ENCODE measurements at places on chromosomes 16 and 17.

GRCh38 chr17:19306160-19307111, 56.1 kb downstream of the B9D1 start:
- DNase-seq = no peak

DNA sequence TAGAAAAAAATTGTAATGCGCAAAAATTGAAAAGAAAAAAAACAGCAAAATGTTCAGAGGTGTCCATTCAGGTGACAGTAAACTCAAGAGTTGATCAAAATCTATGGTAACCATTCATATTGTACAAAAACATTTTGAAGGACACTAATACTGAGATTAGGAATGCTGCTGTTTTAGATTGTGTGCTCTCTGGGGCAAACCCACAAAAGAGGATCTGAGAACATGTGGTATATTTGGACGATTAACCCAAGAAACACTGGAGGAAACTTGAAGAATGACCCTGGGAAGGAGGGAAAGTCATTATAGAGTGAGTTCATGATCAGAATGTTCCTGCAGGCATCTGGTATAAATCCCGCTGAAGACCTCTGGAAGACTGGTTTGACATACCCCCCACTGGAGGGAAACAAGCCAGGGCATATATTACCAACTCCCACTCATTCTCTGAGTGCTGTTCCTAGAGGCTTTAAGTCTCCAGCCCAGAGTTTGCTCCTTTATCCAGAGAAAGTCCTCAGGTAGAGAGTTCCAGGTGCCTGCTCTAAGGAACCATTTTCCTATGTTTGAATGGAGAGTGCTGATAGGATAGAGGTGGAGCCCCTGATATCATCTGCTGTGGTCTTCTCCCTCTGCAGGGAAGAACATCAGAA, 1.2 kb downstream of the KRTAP4-2 start:
- DNase-seq = no peak

DNA sequence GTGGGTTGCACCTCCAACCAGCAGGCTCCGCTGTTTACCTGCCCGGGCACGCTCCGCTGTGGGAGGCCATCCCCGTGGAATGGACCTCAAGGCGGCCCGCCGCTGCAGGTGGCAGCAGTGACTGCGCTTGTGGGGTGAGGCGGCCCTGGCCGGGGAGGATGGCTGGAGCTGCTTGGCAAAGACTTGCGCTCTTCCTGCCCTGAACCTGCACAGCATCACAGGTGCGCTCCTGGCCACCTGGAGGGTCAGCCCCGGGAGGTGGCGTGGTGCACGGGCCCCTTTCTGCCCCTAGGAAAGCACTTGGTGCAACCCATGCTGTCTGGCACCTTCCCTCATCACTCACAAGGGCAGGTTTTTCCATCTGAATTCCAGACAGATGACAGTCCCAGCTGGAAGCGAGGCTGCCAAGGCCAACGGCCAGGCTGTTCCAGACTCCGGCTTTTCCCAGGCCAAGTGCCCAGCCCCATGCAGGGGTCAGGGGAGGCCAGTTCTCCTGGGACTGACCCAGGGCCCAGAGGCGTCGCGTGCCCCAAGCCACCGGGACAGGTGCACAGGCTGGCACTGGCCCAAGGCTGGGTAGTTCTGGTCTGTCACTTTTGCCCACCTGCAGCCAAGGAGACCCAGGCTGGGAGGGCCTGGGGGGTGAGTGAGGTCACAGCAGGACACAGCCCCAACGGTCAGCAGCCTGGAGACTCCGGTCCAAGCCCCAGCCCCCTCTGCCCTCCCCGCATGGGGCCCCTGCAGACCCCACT, 13.3 kb downstream of the UTS2R start:
- DNase-seq = peak; percentile 42

DNA sequence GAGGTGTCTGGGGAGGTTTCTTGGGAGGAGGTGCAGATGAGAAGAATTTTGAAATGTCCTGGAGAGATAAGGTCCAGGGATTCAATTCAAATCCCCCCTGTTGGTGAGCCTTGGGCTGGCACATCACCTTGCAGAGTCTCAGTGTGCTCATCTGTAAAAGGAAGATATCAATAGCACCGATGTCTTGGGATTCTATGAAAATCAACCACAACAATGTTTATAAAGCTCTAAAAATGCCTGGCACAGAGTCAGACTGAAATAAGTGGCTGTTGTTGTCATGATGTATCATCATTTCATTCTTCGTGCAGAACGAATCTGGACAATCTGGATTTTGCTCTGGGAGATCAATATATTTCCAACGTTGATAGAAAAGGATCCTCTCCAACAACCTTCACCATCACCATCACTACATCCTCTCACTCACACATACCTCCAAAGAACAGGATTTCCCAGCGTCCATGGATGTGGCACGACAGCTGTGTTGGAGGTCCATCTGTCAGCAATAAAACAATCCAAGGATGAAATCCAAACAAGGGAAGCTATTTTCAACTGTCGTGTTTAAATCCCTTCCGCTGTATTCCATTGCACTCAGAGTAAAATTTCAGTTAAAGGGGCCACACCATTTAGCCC, 393.7 kb upstream of the DYNLRB2 start:
- no peak for DNase-seq

DNA sequence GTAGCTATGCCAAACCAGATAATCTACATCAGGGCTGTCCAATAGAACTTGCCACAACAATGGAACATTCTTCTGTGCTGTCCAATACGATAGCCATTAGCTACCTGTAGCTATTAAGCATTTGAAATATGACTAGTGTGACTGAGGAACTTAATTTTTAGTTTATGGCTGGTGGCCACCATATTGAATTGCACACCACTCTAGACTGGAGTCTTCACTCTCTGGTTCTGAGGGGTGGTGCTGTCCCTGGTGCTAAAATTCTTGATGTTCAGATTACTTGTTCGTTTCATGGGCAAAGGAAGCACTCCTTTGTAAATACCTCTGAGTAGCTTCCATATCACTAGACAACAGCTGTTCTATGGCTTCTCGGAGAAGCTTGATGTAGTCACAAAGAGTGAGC, 296.6 kb downstream of the NPIPA8 start:
- DNase-seq = no peak

DNA sequence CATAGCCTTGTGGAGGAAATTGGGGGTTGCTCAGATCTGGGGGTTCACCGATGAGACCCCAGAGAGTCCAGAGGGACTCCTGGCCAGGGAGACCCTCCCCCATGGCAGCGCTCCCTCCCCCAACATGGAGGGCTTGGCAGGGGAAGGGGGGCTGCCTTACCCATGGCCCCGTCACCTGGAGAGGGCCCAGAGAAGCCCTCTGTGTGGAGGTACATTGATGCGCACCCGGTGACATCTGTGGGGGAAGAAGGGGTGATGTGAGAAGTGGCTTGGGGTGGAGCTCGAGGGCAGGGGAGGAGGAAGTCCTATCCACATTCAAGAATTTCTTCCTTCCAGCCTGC, 16.2 kb downstream of the ETV4 start:
- no peak for DNase-seq

DNA sequence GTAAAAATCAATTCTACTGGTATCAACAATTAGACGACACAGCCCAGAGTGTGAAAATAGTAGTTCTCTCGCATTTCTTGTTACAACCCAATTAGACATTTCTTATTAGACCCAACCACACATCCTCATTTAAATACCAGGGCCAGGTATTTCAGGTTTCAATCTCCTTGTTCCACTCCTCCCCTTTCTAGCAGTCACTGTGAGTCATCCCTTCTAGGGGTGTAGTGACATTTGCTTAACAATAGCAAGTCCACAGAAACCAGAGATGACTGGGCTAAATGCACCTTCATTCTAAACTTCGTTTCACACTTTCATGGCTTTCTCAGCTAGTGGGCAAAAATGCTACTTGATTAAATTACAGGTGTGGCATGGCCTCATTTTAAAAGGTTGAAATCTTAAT, 116.9 kb upstream of the CACNG3 start:
- no peak for DNase-seq

GRCh38 chr16:52630711-52631110, 83.8 kb upstream of the TOX3 start:
- DNase-seq = no peak

DNA sequence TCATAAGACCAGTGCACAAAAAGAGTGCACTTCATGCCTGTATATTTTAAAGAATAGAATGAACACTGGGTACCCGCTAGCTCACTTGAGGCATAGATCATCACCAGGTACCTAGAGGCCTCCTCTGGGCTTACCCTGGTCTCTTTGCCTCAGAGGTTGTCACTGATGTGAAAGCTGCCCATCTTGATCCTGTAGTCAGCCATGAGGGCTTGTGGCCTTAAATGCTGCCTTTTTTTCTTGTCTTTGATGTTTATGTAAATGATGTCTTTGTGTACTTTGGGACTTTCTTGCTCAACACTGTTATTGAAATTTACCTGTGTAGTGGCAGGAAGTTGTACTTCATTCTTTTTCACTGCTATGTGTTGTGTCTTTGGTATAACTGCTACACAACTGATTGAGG, 26.8 kb upstream of the SLC5A10 start:
- no peak for DNase-seq

- peak; percentile 79 for DNase-seq
Observed at GRCh38 chr17:15947271-15947670, 2.3 kb downstream of the ADORA2B start.

GRCh38 chr16:1989209-1990100, at the start of gene SYNGR3:
TSS of gene SYNGR3 (plus strand) at chr16:1989970. CDS start at chr16:1990103, 133 bp downstream.
- DNase-seq = no peak

DNA sequence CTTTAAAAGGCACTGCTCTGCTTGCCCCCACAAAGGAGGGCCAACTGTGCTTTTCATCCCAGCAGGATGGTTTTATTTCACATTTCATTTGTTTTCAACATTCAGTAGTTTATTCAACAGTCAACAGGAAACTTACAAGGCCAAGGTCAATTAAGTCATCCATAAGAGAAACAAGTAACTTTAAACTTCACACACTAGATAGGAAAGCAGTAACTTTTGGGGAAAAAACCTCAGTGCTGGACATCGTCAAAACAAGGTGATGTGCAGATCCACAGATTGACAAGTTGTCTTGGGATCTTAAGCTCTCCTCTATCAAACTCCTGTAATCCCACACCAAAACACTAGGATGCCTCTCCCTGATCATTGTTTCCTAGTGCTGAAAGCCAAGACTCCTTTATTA, 18.5 kb downstream of the NFE2L1 start:
- no peak for DNase-seq

DNA sequence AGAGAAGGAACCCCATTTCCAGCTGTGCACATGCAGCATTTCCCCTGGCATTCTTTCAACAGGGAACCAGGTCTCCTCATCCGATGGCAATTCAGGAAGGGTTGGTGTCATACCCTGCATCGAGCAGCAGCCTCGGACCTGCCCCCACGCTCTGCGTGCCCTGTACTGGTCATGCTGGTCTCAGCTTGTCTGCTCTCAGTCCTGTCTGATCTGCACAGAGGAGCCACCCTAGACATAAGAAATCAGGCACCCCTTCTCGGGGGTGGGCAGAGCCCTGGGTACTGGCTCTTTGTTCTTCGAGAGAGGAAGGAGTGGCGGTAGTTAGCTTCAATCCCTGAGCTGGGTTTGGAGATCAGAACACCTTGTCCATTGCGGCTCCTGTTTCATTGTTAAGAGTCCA, 162.0 kb upstream of the RPH3AL start:
- no peak for DNase-seq

GRCh38 chr17:42200706-42201457, 6.6 kb upstream of the GHDC start:
- no peak for DNase-seq

- no peak for DNase-seq
Observed at GRCh38 chr16:78667675-78668074, 568.2 kb downstream of the WWOX start.

DNA sequence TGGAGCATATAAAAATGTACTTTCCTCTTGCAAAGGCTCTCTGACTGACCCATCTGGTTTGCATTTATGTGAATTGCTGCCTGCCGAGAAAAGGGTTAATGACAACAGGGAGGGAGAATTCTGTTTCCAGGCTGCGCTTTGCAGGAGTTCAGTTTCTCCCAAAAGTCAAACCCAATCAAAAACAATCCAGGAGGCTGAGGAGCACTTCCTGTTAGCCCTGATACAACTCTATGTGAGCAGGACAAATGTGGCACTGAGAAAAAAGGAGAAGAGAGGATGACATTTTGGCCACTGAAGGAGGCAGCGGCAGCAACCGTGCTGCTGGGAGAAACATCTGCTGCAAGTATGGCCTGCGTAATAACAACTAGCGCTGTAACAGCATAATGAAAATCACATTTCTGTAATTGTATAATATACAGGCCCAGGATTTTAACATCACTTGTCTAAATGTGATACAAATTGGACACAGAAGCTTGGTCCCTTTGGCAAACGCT, 26.8 kb upstream of the ELAC2 start:
- DNase-seq = no peak

GRCh38 chr16:30927789-30928378, 4.5 kb downstream of the FBXL19 start:
- DNase-seq = peak; percentile 97

GRCh38 chr16:9176547-9177418, 85.3 kb downstream of the HAPSTR1 start:
- DNase-seq = no peak

DNA sequence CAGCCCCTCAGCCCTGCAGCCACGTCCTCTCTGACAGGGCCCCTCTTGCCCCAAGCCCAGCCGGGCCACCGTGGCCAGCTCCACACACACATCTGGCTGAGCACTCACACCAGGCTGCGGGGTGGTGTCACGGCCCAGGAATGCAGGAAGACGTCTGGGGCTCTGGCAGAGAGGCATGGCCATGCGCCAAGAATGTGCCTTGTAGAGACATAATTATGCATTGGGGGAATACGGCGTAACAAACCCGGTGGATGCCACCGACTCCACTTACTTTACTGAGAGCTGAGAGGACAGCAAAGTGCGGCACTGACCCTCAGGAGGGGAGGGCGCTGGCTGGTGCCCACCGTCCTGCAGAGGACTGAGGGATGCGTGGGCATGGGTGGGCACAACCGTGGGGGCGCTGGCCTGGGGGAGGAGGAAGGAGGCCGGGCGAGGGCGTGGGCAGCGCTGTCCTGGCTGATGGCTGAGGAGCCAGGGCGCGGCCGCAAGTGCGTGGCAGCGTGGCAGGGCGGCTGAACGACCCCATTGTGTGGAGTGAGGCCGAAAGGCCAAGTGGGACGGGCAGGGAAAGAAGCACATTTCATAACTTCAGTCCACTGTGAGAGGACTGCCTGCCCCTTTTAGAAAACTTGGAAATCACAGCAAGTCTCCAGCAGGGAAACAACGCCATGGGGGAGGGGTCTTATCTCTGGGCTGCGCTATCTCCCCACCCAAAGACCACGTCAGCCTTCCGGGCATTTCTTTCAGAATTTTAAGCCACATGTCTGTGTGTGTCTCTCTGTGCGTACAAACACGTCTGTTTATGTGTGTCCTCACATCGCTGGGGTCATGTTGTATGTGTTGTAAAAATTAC, 30.6 kb downstream of the METRNL start:
- peak; percentile 82 for DNase-seq

DNA sequence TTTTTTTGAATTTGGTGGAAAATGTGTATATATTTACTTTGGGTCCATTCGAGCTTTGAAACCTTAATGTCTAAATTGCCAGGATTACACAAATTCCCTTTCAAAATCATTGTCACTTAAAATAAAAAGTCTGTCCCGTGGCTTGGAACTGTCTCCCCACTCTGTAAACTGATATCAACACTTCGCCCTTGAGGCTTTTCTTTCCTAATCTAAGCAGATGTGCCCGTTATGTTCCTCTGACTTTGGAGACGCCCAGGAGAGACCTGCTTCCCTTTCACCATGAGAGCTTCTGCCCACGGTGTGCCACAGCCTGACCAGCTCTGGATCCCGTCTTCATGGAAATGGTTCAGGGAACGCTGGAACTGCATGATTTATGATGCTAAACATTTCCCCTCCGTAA, 151.3 kb downstream of the C16orf95 start:
- no peak for DNase-seq

GRCh38 chr16:82366462-82366861, 196.4 kb upstream of the MPHOSPH6 start:
- no peak for DNase-seq
